ENCODE measurements at places on chromosomes 5 and 9. TPM values are rescaled to one million over a fixed set of nuclear protein-coding genes. Genes with fewer than 3 reads are reported as not detected.

The TSLP gene
- total RNA-seq, result 1.2 TPM

The FAF2 gene
- 24.6 TPM for total RNA-seq

The TRPM3 gene
- 0.55 TPM for total RNA-seq

The HK3 gene
- total RNA-seq, result 12.8 TPM

The TMEM252 gene
- total RNA-seq, result not detected

The SLC6A3 gene
- not detected for total RNA-seq

The FEM1C gene
- total RNA-seq, result 18.8 TPM

The ADGRV1 gene
- 0.66 TPM for total RNA-seq

The ABLIM3 gene
- total RNA-seq, result 6.8 TPM

The PCDHB2 gene
- total RNA-seq, result 2.6 TPM

The ZCCHC10 gene
- total RNA-seq, result 17.8 TPM

The MARCOL gene
- not detected for total RNA-seq

The ADAMTS12 gene
- total RNA-seq, result 5.4 TPM

The QRFP gene
- total RNA-seq, result not detected

The IFNB1 gene
- total RNA-seq, result not detected

The LCN9 gene
- not detected for total RNA-seq

The SMIM3 gene
- total RNA-seq, result 46.6 TPM

The MEIKIN gene
- total RNA-seq, result not detected

The SIT1 gene
- 0.82 TPM for total RNA-seq

The OSTF1 gene
- total RNA-seq, result 11.0 TPM

The UHRF2 gene
- total RNA-seq, result 54.8 TPM

The HSD17B3 gene
- not detected for total RNA-seq

The TAF1L gene
- not detected for total RNA-seq

The SAPCD2 gene
- not detected for total RNA-seq

The TLE1 gene
- 54.6 TPM for total RNA-seq

The ADAMTS13 gene
- 0.82 TPM for total RNA-seq

The SLC4A9 gene
- not detected for total RNA-seq

The C5orf63 gene
- total RNA-seq, result 0.55 TPM

The TOR2A gene
- 8.6 TPM for total RNA-seq

The CAST gene
- 348 TPM for total RNA-seq

The TRIM14 gene
- 13.2 TPM for total RNA-seq

The GZMA gene
- not detected for total RNA-seq

The OR1Q1 gene
- not detected for total RNA-seq

The ZNF483 gene
- 20.3 TPM for total RNA-seq

The SPATA31C1 gene
- total RNA-seq, result not detected

The CDH10 gene
- 0.33 TPM for total RNA-seq

The TPPP gene
- 8.1 TPM for total RNA-seq

The PCDHGA3 gene
- 1.5 TPM for total RNA-seq

The RAPGEF1 gene
- 41.7 TPM for total RNA-seq

The TXNDC8 gene
- total RNA-seq, result not detected

The IGFBPL1 gene
- total RNA-seq, result not detected

The PAEP gene
- total RNA-seq, result not detected

Data from sigmoid colon (tissue), 7 donors.